ENCODE measurements at places on chromosomes 12 and 14. TPM values are rescaled to one million over a fixed set of nuclear protein-coding genes. Genes with fewer than 3 reads are reported as not detected.

GRCh38 chr12:92553389-92553788 lies 149.4 kb upstream of the PLEKHG7 start:
- DNase-seq: peak; percentile 75

Gene SH2B3
- 45.5 TPM for total RNA-seq

GRCh38 chr12:127280393-127281275 lies 986.3 kb upstream of the TMEM132C start:
- DNase-seq: peak; percentile 59

Gene RFLNA
- 1.9 TPM for total RNA-seq

- DNase-seq: no peak
Measured at GRCh38 chr12:64192644-64193444, 29.3 kb downstream of the KICS2 start.

GRCh38 chr12:105214148-105214547 lies 21.8 kb downstream of the APPL2 start:
- no peak for DNase-seq

- DNase-seq: no peak
Measured at GRCh38 chr14:75837151-75837787, 144.5 kb downstream of the TGFB3 start.

GRCh38 chr12:43880547-43880946 lies 44.7 kb downstream of the TMEM117 start:
- DNase-seq: no peak

Gene GUCY2C
- total RNA-seq: not detected

Gene CLEC12A
- total RNA-seq: 3.0 TPM

Gene ARHGAP5
- total RNA-seq: 114 TPM

Gene SERPINA10
- total RNA-seq: not detected

Gene TUBA1A
- 253 TPM for total RNA-seq

DNA sequence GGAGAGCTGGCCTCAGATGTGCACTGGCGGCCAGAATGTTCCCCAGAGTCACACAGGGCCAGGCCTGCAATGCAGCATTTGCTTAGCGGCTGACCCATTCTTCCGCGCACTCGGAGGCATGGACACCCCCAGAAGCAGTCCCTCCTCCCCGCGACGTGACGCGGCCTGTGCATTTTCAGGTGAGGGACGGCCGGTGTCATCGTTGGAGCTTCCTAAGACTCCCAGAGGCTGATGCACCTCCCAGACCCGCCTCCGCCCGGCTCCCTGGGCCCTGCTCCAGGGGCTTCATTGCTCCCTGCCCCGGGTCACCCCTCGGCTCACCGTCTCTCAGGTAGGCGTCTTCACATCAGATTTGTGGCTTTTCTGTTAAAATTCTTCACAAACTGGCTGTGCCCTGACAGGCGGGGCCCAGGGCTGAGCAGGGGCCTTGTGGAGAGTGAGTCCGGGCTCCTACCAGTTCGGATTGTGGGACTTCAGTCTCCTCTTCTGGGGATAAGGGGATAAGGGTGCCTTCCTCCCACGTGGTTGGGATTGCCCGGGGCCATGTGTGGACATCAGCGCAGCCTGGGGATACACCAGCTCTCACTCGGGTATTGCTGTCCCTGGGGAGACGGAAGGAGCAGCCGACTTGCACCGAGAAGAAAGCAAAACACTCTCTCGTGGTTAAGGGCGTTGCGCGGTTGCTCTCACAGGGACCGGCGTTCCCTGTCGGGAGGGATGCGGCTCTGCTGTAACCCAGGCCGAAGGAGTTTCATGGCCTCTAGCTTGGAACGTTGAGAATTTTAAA lies 249.1 kb downstream of the ADGRD1 start:
- peak; percentile 61 for DNase-seq

GRCh38 chr12:2681450-2682205 lies 113.1 kb upstream of the FKBP4 start:
- peak; percentile 23 for DNase-seq

DNA sequence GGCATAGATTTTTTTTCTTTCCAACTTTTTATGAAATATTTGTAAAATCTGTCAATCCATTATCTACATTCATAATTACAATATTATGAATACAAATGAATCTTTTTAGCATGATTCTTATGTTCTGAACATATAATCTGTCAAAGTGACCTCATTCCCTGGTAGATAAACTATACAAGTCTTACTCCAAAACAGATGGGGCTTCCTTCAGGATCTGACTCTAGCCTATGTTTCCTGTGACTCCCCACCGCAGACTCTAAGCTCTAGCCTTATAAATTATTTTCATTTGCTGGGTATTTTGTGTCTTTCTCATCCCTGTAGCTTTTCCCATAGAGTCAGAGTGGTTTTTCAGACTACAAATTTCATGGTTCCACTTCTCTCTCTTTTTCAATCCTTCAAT lies 202.1 kb upstream of the KITLG start:
- no peak for DNase-seq

- DNase-seq: no peak
Measured at GRCh38 chr12:26971963-26972362, 33.7 kb downstream of the FGFR1OP2 start.

Gene GYS2
- total RNA-seq: 0.15 TPM

Gene FOXM1
- total RNA-seq: 0.84 TPM

- DNase-seq: no peak
Measured at GRCh38 chr14:56617084-56617483, 37.5 kb downstream of the TMEM260 start.

DNA sequence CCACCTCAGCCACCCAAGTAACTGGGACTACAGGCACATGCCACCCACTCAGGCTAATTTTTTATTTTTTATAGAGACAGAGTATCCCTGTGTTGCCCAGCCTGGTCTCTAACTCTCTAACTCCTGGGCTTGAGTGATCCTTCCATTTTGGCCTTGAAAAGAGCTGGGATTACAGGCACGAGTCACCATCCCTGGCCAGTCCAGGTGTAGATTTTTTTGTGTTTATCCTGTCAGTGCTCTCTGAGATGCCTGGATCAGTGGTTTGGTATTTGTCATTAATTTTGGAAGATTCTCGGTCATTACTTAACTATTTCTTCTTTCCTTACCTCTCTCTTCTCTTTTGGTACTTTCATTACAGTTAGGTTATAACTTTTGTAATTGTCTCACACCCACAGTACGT lies 5.3 kb upstream of the HIF1A start:
- no peak for DNase-seq

DNA sequence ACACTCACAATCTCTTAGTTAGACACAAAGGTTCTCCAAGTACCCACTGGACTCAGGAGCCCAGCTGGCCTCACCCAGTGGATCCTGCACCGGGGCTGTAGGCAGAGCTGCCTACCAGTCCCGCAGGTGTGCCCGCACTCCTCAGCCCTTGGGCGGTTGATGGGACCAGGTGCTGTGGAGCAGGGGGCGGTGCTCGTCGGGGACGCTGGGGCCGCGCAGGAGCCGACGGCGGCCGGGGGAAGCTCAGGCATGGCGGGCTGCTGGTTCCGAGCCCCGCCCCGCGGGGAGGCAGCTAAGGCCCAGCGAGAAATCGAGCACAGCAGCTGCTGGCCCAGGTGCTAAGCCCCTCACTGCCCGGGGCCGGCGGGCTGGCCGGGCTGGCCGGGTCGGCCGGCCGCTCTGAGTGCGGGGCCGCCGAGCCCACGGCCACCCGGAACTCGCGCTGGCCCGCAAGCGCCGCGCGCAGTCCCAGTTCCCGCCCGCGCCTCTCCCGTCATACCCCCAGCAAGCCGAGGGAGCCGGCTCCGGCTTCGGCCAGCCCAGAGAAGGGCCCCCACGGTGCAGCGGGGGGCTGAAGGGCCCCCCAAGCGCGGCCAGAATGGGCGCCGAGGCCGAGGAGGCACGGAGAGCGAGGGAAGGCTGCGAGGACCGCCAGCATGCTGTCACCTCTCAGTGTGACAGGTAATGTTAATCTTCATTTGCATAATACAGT lies 506.8 kb downstream of the LRFN5 start:
- no peak for DNase-seq

DNA sequence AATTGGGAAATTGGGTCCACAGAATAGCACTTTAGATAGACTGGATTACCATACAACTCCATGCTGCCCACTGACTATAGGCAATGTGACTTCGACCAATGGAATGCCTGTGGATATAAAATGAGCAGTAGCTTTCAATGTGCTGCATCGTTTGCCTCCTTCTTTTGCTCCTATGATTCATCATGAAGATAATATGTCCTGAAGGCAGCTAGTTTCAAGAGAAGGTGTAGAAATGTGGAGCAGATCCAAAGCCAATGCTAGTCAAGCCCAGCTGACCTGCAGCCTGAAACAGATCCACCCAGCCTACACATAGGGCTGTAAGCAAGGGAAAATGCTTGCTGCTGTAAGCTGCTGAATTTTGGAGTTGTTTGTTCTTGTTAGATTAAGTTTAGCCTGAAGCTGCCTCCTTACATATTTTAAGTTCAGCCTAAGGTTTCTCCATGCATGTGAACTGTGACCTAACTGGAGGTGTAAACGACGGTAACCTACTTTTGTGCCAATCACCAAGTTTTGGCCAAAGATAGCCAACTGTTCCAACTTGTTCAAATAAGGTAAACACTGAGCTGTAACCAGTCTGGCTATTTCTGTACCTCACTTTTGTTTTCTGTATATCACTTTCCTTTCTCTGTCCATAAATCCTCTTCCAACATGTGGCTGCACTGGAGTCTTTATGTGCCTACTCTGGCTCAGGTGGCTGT lies 169.1 kb upstream of the AVPR1A start:
- DNase-seq: no peak

Gene AGAP2
- 3.6 TPM for total RNA-seq

Gene ZBTB1
- 33.8 TPM for total RNA-seq

- DNase-seq: peak; percentile 56
Measured at GRCh38 chr12:6367065-6367968, 8.0 kb downstream of the SCNN1A start.

DNA sequence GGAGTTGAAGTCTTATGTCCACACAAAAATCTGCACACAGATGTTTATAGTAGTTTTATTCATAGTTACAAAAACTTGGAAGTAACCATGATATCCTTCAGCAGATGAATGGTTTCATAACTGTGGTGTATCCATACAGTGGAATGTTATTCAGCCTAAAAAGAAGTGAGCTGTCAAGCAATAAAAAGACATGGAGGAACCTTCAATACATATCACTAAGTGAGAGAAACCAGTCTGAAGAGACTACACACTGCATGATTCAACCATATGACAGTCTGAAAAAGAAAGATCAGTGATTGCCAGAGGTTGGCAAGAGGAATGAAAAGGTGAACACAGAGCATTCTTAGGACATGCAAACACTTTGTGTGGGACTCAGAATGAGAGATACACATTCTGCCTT lies 18.6 kb upstream of the IFNG start:
- DNase-seq: no peak

Gene CIDEB
- 13.9 TPM for total RNA-seq

Data from aorta (tissue), 5 donors.